ENCODE measurements at places on chromosomes 5 and 9. TPM values are rescaled to one million over a fixed set of nuclear protein-coding genes. Genes with fewer than 3 reads are reported as not detected.

- peaks cover 23% of the 10 kb centered on the region for H3K27me3 ChIP-seq
- no peaks in the 10 kb centered on the region for H3K36me3 ChIP-seq
- peak overlapping the region; percentile 73 for H3K4me3 ChIP-seq
- peaks cover 26% of the 10 kb centered on the region for H3K4me1 ChIP-seq
- peak; percentile 71 for DNase-seq
Measured at GRCh38 chr5:177403102-177403791, 2.8 kb upstream of the PFN3 start.

- no peaks in the 10 kb centered on the region for H3K36me3 ChIP-seq
- no peak overlapping the region for H3K27ac ChIP-seq
- DNase-seq = no peak
- peaks cover 2% of the 10 kb centered on the region for H3K4me1 ChIP-seq
- H3K27me3 ChIP-seq = peaks cover 6% of the 10 kb centered on the region
Measured at GRCh38 chr5:150219142-150219541, 29.3 kb downstream of the SLC6A7 start.

- H3K36me3 ChIP-seq = peaks cover 59% of the 10 kb centered on the region
- peaks cover 81% of the 10 kb centered on the region for H3K4me1 ChIP-seq
- no peaks in the 10 kb centered on the region for H3K27me3 ChIP-seq
- peak overlapping the region; percentile 99 for H3K27ac ChIP-seq
- peak; percentile 56 for DNase-seq
Measured at GRCh38 chr5:131382407-131383395, 118.8 kb downstream of the CDC42SE2 start.

- H3K27ac ChIP-seq = no peak overlapping the region
- peaks cover 7% of the 10 kb centered on the region for H3K4me1 ChIP-seq
- H3K4me3 ChIP-seq = no peak overlapping the region
Measured at GRCh38 chr5:149757197-149757947, 27.3 kb downstream of the PPARGC1B start.

DNA sequence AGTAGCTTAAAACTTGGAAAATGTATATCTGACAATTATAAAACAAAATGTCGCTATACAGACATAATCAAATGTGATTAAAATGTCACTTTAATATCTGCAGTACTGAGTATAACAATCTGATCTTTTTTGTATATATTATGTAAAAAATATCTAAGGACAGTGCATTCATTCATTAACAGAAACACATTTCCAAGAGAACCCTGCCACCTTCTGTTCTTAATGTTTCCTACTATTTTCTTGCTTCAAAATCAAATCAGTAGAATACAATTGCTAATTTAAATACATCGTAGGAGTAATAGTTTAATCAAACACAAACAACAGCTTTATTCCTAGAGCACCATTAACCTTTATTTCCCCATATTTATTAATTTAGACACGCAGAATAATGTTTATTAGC, 142.6 kb upstream of the ST8SIA4 start:
- H3K4me3 ChIP-seq = no peak overlapping the region
- no peak for DNase-seq
- H3K27me3 ChIP-seq = no peaks in the 10 kb centered on the region
- no peaks in the 10 kb centered on the region for H3K36me3 ChIP-seq
- H3K4me1 ChIP-seq = peaks cover 7% of the 10 kb centered on the region

DNA sequence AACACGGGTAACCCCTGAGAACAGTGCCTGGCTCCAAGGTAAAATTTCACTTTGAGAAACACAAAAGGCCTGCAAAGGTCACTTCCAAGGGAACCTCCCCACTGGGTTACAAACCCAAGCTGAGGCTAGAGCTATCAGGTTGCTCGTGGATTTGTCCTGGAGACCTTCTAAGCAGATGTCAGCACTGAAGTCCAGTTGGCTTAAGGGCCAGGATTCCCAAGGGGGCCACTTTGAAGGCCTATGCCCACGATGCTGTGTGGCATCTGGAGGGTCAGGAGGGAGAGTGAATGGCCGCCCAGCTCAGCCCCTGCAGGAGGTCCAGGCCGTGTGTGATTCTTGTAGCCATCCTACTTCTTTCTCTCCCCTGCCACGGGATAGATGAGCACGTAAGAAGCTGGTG, 100.2 kb upstream of the FSTL4 start:
- no peaks in the 10 kb centered on the region for H3K4me1 ChIP-seq
- H3K27ac ChIP-seq = no peak overlapping the region
- H3K36me3 ChIP-seq = no peaks in the 10 kb centered on the region

DNA sequence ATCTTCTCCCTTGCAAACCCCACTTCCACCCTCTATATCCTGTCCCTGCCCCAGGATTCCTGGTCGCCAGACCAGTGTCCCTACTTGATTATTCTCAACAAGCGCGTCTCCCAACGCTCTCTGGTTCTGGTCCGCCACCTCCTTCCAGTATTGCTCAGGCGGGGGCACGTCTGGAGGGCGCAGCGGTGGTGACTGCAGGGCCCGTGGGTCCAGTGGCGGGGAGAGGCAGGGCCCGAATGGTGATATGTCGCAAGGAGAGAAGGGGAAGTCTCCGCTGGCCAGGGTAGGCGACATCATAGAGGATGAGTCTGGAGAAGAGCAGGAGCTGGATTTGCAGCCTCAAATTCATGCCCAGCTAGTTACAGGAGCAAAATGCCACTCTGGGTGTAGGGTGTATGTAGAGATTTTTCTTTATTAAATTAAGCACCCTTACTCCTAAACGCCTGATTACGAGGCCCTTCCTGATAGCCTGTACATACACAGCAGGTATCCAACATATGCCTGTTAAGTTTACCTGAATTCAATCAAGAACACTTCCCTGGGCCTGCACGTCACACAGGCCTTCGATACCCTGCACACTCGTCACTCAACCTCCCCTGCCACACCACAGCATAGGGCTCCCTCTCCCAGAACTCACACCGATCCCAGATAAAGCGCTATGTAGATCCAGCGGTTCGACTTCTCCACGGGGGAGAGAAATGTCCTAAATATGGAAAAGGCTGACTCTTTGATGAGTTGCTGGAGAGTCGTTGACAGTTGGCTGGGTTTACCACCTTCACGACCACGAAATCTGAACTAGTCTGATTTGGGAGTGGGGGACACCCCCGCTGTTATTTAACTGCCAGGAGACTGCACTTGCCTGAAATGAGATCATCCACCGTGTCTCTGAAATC, 4.8 kb downstream of the MCIDAS start:
- peak overlapping the region; percentile 24 for H3K4me3 ChIP-seq
- no peak for DNase-seq
- peaks cover 27% of the 10 kb centered on the region for H3K4me1 ChIP-seq
- H3K27me3 ChIP-seq = peaks cover 71% of the 10 kb centered on the region
- peaks cover 2% of the 10 kb centered on the region for H3K36me3 ChIP-seq
- no peak overlapping the region for H3K27ac ChIP-seq

DNA sequence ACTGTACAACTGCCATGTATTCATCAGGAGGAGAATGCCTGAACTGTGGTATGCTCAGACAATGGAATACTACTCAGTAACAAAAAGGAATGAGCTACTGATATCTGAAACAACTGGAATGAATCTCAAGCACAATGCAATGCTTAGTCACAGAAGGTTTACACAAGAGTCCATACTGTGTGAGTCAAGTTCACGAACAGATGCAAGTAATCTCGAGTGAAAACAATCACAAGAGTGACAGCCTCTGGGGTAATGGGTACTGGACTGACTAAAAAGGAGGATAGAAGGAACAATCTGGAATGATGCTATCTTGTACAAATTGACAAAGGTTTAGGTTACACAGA, 19.5 kb upstream of the GOLGA1 start:
- no peak overlapping the region for H3K4me3 ChIP-seq
- no peaks in the 10 kb centered on the region for H3K27me3 ChIP-seq
- no peak for DNase-seq
- H3K4me1 ChIP-seq = peaks cover 16% of the 10 kb centered on the region
- H3K27ac ChIP-seq = no peak overlapping the region
- no peaks in the 10 kb centered on the region for H3K36me3 ChIP-seq

GRCh38 chr5:97192580-97193354, 9.7 kb upstream of the RIOK2 start:
- peaks cover 7% of the 10 kb centered on the region for H3K36me3 ChIP-seq
- DNase-seq = no peak
- H3K27ac ChIP-seq = no peak overlapping the region
- H3K4me3 ChIP-seq = no peak overlapping the region
- H3K4me1 ChIP-seq = peaks cover 8% of the 10 kb centered on the region
- H3K27me3 ChIP-seq = peaks cover 3% of the 10 kb centered on the region

DNA sequence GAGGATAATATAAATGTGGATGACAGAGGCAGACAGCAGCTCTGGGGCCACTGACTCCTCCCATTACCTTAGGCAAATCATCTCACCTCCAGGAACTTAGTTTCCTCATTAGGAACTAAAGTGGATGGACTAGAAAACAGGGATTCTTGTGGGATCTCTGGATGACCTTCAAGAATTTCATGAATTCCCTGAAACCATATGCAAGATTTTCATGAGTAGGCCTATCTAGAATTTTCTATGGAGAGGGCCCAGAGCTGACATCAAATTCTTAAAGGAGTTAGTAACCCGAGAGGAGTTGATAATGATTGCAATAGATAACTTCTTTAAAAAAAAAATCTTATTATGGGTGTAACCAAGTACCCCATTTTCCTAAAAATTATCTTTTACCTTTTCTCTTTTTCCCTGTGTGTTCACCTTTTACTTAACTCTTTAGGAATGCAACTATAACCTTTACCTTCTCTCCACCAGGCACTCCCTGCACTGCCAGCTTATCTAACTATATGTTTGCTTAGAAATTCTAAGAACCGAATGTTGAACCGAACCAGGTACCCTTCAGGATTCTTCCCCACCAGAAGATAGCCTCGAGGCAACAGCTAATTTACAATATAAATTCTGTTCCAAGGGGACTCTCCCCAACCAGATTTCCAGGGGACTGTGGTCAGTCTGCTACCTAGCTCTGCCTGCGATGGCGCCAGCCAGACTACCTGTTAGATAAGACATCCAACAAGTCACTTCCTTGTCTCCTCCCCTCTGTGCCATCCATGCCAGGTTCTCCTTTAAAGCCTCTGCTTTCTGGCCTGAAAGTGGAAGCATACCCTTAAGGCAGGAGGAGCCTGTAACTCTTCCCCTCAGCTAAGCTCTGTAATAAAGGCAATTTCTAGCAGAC, 86.0 kb downstream of the GCNT4 start:
- no peak overlapping the region for H3K27ac ChIP-seq
- H3K4me3 ChIP-seq = no peak overlapping the region
- DNase-seq = no peak
- H3K36me3 ChIP-seq = no peaks in the 10 kb centered on the region

DNA sequence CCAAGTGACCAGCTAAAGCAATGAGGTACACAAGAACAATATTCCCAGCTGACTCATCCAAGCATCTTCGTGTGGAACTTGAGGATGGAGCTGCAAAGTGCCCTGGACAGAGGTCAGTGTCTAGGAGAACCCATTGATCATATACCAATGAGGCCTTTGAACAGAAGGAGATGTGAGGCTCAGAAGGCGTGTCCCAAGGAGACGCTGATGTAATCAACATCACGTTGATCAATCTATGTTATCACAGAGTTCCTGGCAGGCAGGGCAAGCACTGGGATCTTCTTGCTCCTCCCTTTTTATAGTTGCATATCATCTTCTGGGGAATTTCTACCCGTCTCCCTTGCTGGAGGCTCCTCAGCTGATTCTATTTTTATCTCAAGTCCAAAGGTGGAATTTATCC, 163.4 kb downstream of the TRPM6 start:
- no peak overlapping the region for H3K27ac ChIP-seq
- peaks cover 22% of the 10 kb centered on the region for H3K27me3 ChIP-seq
- H3K36me3 ChIP-seq = no peaks in the 10 kb centered on the region

GRCh38 chr5:35679357-35679756, 61.7 kb downstream of the SPEF2 start:
- no peak overlapping the region for H3K27ac ChIP-seq
- no peaks in the 10 kb centered on the region for H3K27me3 ChIP-seq
- H3K4me3 ChIP-seq = no peak overlapping the region
- no peak for DNase-seq
- H3K4me1 ChIP-seq = peaks cover 21% of the 10 kb centered on the region

DNA sequence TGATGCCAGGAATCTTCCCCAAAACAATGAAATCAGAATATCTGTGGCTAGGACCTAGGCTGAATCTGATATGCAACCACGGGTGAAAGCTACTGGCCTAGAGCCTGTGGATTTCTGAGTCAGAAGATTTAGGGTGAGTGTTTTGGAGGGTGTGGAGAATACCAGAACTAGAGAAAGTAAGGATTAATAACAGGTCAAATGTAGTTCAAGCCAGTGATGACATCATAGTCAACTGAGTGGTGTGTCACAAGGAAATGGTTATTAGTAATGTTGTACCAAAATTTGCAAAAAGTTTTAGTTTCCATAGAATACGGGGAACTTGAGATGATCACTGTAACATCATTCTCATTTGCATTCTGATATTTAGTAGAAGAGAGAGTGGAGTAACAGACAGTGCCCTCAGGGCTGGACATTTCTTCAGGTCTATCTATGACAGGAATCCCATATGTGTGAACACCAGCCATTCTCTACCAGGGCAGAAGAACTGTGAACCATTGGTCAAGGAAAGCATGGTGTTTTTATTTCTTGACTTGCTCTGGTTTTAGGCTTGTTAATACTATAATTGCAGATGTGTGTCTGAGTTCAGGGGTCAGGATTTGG, 3.7 kb downstream of the GALNT12 start:
- no peak overlapping the region for H3K4me3 ChIP-seq
- peaks cover 8% of the 10 kb centered on the region for H3K36me3 ChIP-seq
- no peak for DNase-seq

DNA sequence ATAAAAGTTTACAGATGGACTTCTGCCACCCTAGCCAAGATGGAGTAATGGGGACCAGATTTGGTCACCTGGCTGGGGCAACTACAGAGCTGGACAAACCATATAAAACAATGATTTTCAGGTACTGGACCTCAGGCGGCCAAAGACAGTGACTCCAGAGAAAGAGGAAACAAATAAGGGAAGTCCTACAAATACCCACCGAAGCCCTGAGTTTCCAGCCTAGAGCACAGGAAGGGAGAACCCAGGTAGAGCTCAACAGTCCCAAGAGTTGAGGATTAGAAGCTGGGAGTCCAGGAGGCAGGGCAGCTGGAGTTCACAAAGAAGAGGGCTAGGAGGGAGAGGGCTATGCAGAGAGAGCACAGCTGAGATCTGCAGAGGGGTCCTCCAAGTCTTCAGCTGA, 106.7 kb upstream of the NR5A1 start:
- DNase-seq = no peak
- H3K36me3 ChIP-seq = no peaks in the 10 kb centered on the region
- peaks cover 5% of the 10 kb centered on the region for H3K27me3 ChIP-seq
- no peaks in the 10 kb centered on the region for H3K4me1 ChIP-seq
- no peak overlapping the region for H3K27ac ChIP-seq
- H3K4me3 ChIP-seq = no peak overlapping the region

GRCh38 chr5:33482335-33482734, 41.6 kb downstream of the TARS1 start:
- H3K27ac ChIP-seq = no peak overlapping the region
- peaks cover 16% of the 10 kb centered on the region for H3K36me3 ChIP-seq
- no peak overlapping the region for H3K4me3 ChIP-seq
- H3K27me3 ChIP-seq = no peaks in the 10 kb centered on the region

The CDC20B gene
- not detected for total RNA-seq

The GADD45G gene
- total RNA-seq = 3.7 TPM

The TAF11L5 gene
- not detected for total RNA-seq

The FAM200C gene
- total RNA-seq = 0.83 TPM

The IL13 gene
- 4.8 TPM for total RNA-seq

The CA9 gene
- 4.9 TPM for total RNA-seq

The MAN2A1 gene
- 30.6 TPM for total RNA-seq

The DOK3 gene
- 8.0 TPM for total RNA-seq

The ANGPTL2 gene
- not detected for total RNA-seq

The MAP3K1 gene
- total RNA-seq = 16.9 TPM

The CCDC180 gene
- total RNA-seq = 1.5 TPM

The PCDHA4 gene
- not detected for total RNA-seq

The CACFD1 gene
- 1.3 TPM for total RNA-seq

Measured in activated CD8-positive, alpha-beta T cell treated with anti-CD3 and anti-CD28 coated beads for 36 hours (primary cell).